COLO829 (cell line): ENCODE measurements at places on chromosomes 13 and 19.

- DNase-seq = no peak
Observed at GRCh38 chr19:5553892-5554291, 13.9 kb downstream of the TINCR start.

- peak; percentile 82 for DNase-seq
Observed at GRCh38 chr19:13163609-13164342, 13.6 kb downstream of the IER2 start.

- no peak for DNase-seq
Observed at GRCh38 chr19:55391702-55392615, 6.2 kb downstream of the RPL28 start.

GRCh38 chr13:58376775-58377174 is 745.2 kb downstream of the PCDH17 start:
- no peak for DNase-seq

- peak; percentile 2 for DNase-seq
Observed at GRCh38 chr13:93690139-93690538, 463.5 kb downstream of the GPC6 start.

- DNase-seq = no peak
Observed at GRCh38 chr13:39913339-39913738, 257.9 kb downstream of the COG6 start.

DNA sequence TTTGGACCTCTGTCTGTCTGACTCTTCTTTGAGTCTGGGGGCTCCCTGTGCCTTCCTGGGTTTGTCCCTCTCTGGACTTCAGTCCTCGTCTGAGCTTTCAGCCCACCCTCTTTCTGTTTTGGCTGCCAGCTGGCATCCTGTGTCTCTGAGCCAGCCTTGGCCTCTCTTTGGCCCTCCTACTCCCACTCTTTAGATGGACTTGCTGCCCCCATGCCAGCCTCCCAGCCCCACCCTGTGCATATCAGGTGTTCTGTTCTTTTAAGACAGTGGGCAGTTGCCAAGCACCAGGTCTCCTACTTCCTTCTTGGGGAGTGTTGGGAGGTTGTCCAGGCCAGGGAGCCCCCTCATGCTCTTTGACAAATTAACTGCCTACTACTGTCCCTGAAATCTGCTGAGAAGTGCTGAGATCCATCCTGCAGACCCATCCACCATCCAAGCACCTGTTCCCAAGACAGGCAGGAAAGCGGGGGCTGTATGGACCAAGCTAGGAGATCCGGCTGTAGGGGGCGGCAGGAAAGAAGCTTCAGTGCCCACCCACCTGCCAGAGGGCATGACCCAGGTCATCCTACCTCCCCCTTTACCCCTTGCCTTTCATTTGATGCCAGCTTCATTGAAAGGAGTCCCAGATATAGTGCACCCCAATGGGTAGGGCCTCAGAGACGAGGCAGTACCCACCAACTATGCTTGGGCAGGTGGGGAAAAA is 9.6 kb downstream of the CIC start:
- no peak for DNase-seq

GRCh38 chr19:45419396-45419795 is 4.3 kb downstream of the ERCC1 start:
- no peak for DNase-seq

DNA sequence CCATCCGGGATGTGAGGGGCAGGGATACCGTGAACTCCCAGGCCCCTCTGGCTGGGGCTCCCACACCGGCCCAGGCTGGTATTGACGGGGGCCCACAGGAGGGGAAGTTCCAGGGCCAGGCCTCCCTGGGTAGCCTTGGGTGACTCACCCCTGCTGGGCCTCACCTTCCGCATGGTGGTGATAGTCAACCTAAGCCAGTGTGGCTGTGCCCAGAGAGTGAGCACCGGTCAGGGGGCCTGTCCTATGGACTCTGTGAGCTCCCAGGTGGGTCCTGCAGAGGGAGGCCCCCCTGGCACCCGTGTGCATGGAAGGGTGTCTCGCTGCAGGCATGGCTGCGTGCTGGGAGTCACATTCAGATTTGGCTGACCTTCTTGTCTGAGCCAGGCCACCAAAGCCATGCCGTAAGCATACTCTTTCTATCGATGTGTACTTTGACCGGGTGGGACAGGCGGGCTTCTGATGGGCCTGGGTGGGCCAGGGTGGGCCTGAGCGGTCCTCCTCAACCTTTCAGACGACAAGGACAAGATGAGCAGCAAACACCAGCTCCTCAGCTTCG is 27.6 kb downstream of the DHX34 start:
- DNase-seq = no peak

DNA sequence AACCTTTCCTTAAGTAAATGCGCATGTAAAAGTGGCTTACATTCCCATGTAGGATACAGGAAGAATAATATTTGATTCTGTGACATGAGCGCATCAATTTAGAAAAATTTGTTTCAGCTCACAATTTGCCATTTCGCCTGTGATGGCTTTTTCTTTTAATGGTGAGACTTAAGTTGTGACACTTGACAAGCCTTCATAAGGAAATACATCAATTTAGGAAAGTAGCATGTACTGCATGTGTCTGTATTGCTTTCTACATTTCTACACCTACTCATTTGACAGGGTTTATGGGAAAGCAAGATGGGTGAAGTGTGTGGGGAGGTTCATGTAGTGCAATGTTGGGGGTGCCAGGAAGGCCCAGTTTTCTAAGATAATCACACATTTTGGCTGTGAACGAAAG is 12.1 kb upstream of the SCEL start:
- no peak for DNase-seq

GRCh38 chr13:37368501-37368900 is 230.1 kb downstream of the POSTN start:
- no peak for DNase-seq

DNA sequence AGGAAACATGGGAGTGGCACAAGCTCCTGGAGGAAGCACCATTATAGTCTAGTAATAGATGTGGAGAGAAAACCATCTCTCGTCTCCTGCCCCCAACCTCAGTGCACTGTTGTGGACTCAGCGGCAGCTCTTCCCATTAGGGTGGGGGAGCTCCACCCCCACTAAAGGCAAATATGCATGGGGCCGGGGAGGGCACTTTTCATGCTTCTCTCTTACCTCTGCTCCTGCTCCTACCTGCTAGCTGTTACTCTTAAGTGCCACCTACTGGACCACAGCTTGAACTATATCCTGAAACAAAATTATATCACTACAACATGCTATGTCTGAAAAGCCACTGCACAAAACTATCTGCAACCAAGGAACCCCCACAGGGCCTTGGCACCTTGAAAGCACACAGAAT is 112.6 kb upstream of the DACH1 start:
- no peak for DNase-seq

- no peak for DNase-seq
Observed at GRCh38 chr19:8046569-8047165, 5.9 kb upstream of the CCL25 start.

- peak; percentile 80 for DNase-seq
Observed at GRCh38 chr13:109998684-109999533, 212.5 kb upstream of the IRS2 start.

- no peak for DNase-seq
Observed at GRCh38 chr13:23845105-23845725, 44.0 kb downstream of the MIPEP start.

GRCh38 chr13:23472189-23472588 is 38.7 kb upstream of the SACS start:
- DNase-seq = no peak

- no peak for DNase-seq
Observed at GRCh38 chr13:51003642-51004041, 94.1 kb downstream of the RNASEH2B start.

- no peak for DNase-seq
Observed at GRCh38 chr13:31179754-31180153, 18.1 kb upstream of the HSPH1 start.

GRCh38 chr13:32075170-32075851 is 43.7 kb downstream of the FRY start:
- no peak for DNase-seq

- no peak for DNase-seq
Observed at GRCh38 chr19:1258707-1259205, 10.4 kb downstream of the MIDN start.

- no peak for DNase-seq
Observed at GRCh38 chr19:6826281-6826920, 53.9 kb downstream of the VAV1 start.

GRCh38 chr19:1884719-1885334 is 469 bp downstream of the ABHD17A start:
- DNase-seq = no peak

GRCh38 chr13:34567597-34567996 is 374.5 kb upstream of the NBEA start:
- no peak for DNase-seq

DNA sequence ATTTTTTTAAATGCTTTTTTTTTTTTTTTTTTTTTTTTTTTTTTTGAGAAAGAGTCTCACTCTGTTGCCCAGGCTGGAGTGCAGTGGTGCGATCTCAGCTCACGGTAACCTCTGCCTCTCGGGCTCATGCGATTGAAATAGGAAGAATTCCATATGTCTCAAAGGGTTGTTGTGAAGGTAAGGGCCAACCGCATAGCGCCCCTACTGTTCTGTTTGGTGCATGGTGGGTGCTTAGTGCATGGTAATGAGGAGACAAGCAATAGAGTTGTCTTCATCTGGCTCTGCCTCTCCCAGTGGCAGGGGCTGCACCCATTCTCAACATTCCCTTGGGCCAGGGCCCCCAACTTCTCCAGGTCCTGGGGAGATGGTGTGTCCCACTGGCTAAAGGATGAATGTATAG is 68.7 kb downstream of the RASL11A start:
- no peak for DNase-seq

DNA sequence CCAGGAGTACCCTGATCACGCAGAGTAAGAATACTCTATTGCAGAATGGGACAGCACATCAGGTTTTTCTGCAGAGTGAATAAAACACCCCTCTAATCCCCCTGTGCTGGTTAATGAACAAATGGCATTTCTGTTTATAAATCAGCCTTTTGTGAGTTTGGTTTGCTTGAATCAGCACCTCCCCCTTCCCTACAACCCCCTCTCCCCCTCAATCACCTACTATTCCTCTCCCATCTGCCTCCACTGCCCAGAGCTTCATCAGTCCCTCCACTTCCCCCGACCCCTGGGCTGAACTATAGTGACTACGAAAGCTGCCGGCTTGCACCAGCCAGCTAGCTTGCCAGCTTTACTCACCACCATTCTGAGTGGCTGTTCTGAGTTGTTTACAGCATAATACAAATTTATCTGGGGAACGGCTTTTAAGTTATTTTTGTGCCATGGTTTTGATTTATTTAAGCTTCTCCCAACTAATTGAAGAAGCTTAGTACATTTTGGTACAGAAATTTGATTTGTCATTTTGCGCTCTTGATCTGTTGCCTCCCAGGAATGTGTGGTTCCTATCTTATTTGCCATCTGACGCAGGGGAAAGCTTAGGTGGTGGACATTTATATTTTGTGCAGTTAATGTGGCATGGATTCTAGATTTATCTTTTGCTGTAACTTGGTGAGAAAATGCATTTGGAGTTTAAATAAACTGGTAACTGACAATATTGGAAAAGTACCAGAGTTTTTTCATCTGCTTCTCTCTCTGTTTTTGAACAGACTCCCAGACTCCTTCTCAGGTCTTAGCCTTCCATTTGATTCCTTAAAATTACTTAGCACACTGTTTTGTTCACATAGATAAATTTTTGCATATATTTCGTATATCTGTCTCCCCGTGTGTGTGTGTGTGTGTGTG is 41.7 kb upstream of the WDFY2 start:
- DNase-seq = no peak

- peak; percentile 54 for DNase-seq
Observed at GRCh38 chr13:65913173-65913572, 1317.0 kb downstream of the PCDH9 start.

DNA sequence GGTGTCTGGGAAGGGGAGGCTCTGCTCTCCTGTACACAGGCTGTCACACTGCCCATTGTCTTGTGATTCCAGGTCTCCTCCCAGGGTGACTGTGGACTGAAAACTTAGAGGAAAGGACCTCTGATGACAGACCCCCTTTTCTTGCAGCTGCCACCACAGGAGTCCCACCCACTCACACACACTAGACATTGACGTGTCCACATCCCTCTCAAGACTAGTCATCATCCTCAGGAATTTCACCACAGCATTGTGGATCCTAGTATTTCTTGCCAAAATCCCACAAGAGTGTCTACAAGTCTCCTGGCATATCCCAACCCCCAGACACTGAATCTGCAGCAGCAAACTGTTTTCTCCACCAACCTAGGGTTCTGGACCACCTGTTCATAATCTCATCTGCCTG is 5.3 kb downstream of the ZNF85 start:
- DNase-seq = no peak

DNA sequence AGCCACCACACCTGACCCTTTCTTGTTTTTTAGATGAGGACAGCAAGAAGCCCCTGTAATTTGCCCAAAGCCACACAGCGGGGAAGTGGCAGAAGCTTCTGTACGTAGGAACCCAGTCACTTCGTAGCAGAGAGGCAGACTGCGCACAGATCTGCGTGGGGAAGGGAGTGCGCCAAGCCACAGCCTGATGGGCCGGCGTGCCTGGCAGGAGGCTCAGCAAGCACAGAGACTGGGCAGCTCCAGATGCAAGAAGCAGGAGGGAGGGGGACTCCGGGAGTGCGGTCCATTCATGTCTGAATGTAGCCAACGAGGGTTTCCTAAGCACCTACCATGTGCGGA is 347 bp upstream of the TJP3 start:
- no peak for DNase-seq

DNA sequence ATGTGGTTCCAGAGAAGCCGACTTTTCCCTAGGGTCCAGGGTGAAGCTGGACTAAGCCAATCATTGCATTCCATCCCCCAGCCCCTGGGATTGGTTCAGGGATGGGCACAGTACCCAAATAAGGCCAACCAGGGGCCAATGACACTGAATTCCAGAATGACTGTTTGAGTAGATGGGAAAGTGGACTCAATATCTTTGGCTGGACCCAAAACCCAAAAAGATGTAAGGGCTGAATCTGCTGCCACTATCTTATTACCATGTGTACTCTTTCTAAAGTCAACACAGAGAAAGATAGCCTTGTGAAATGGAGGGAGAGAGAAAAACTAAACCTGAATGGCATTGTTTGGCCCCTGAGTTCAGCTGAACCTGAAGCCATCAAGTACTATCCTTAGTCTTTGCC is 39.2 kb upstream of the TNFSF11 start:
- no peak for DNase-seq

GRCh38 chr13:33014291-33014690 is 1.9 kb upstream of the KL start:
- no peak for DNase-seq

DNA sequence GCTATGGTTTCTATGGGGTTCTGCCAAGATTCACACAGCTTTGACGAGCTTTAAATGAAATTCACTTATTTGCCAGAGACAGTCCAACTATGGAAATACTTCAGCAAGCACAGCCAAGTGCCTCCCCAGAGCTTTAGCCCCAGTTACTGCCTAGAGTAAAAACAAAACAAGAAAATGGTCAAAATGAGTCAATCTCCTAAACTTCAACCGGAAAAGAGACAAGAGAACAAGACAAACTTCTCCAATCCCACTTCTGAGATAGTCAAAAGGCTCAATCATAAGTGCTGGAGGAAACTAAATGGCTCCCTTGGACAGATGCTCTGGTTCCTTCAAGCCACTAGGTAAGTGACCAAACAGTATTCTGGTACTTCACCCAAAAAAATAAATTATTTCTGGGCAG is 65.8 kb downstream of the KATNAL1 start:
- DNase-seq = no peak

- DNase-seq = peak; percentile 87
Observed at GRCh38 chr13:25860862-25861261, 191.0 kb downstream of the SHISA2 start.
